ENCODE measurements at places on chromosomes 4 and X. TPM values are rescaled to one million over a fixed set of nuclear protein-coding genes. Genes with fewer than 3 reads are reported as not detected.

RADX gene
- total RNA-seq = 0.14 TPM

TACR3 gene
- not detected for total RNA-seq

RTL9 gene
- not detected for total RNA-seq

ODAPH gene
- total RNA-seq = not detected

HTN3 gene
- not detected for total RNA-seq

MAGEB4 gene
- not detected for total RNA-seq

KIAA1210 gene
- total RNA-seq = not detected

SPATA18 gene
- 4.3 TPM for total RNA-seq

FGF2 gene
- 41.6 TPM for total RNA-seq

C1QTNF7 gene
- not detected for total RNA-seq

GASK1B gene
- total RNA-seq = 205 TPM

DCAF12L1 gene
- total RNA-seq = 0.09 TPM

MAGEB10 gene
- total RNA-seq = not detected

REPS2 gene
- 6.5 TPM for total RNA-seq

TMEM35A gene
- total RNA-seq = 0.85 TPM

PLP1 gene
- not detected for total RNA-seq

EIF1AX gene
- total RNA-seq = 32.2 TPM

FRMD7 gene
- total RNA-seq = not detected

C4orf36 gene
- total RNA-seq = under 0.01 TPM

GAGE12E gene
- total RNA-seq = not detected

GUCY2F gene
- total RNA-seq = under 0.01 TPM

ASB11 gene
- total RNA-seq = not detected
